ENCODE measurements at places on chromosomes 3 and 15.

- DNase-seq, result peak; percentile 48
Observed at GRCh38 chr3:30751610-30752299, 142.7 kb downstream of the GADL1 start.

DNA sequence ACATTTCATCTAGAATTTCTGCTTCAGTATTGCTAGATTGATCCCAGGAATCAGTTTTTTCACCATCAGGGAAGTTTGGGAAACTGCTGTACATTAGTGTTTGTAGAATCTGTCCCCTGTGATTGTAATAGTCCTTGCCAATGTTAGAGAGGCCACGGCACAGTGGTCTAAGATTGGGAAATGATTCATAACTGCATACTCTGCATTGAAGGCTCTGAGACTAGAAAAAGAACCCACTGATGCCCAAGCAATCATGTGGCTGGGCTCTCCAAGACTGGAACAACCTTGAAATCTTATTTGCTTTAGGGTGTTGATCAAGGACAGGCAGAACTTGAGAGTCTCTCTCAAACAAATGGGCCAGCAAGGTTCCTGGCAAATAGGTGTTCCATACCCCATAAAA, 245.6 kb upstream of the LRTM1 start:
- no peak for DNase-seq

- no peak for DNase-seq
Observed at GRCh38 chr15:51117270-51117669, 22.6 kb upstream of the TNFAIP8L3 start.

DNA sequence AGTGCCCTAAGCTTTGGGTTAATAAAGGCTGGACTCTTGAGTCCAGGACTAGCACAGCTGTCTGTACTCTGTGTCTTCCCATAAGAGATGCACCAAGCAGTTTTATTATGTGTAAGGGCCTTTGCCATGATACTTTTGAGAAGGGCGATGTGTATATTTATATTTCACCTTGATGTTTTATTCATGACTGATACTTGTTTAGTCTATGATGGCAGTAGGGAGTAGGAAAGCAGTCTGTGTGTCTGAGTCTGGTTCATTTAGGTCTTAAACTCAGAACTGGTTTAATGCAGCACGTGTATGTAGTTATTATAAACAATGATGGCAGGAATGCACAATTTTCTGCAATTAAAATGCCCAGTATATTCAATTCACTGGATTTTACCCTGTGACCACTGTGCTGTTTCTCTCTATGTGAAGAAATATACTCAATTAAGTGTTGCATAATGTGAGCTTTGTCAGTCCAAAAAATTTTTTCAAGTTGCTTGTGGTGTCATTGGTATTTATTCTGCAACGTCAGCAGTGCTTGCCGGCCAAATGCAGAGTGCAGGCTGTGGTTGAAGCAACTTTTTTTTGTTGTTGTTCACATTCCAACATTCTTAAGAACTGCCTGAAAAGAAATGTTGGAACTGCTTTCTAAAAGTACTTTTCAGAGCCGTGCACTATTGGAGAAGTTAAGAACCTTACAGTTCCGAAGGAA, 423.7 kb upstream of the SEMA6D start:
- DNase-seq, result peak; percentile 45

DNA sequence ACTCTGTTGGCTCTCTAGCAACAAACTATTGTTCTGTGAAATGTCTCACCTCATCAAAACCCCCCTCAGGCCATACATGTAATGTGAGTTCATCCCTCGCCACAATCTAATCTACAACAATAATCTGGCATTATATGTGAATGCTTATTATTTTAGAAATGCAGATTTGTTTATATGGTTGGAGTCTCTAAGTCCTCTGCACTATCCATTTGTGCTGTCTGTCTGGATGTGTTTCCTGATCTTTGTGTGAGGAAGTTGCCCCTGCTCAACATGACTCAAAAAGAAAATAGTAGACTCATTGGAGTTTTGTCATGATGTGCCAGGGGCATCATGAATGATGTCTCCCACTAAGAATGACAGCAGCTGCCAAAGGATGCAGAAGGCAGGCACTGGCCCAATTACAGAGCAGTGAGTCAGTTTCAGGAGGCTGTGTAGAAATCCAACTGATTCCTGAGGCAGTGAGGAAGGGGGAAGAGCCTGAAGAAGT, 161.6 kb upstream of the PDZRN3 start:
- DNase-seq, result no peak

GRCh38 chr3:4749567-4750002, 229.7 kb upstream of the BHLHE40 start:
- no peak for DNase-seq

- DNase-seq, result peak; percentile 25
Observed at GRCh38 chr3:62601238-62602070, 228.1 kb upstream of the FEZF2 start.

DNA sequence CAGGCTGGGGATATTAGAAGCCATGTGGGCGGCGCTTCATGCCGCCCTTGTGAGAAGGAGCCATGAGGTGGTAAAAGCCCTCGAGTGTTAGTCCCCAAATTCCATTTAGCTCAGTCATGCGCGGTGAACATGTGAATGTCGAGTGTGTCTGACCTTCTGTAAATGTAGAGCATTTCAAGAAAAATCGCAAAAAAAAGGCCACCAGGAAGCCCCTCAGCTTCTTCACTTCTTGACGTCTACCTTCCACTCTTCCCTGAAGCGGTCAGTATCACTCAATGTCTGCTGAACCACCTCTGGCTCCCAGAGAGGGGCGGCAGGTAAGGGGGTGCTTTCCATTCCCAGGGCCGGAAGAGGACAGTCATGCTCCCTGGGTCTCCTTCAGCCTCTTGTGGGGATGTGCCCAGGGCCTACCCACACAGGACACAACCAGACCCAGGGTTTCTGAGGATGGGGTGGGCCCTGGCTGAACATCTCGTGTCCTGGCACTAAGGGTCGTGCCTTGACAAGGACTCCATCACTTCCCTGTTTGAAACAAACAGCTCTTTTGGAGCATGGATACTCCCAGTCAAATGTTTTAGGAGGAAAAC, 274.9 kb downstream of the FAM43A start:
- no peak for DNase-seq

- DNase-seq, result no peak
Observed at GRCh38 chr3:26590919-26591484, 31.6 kb upstream of the LRRC3B start.

DNA sequence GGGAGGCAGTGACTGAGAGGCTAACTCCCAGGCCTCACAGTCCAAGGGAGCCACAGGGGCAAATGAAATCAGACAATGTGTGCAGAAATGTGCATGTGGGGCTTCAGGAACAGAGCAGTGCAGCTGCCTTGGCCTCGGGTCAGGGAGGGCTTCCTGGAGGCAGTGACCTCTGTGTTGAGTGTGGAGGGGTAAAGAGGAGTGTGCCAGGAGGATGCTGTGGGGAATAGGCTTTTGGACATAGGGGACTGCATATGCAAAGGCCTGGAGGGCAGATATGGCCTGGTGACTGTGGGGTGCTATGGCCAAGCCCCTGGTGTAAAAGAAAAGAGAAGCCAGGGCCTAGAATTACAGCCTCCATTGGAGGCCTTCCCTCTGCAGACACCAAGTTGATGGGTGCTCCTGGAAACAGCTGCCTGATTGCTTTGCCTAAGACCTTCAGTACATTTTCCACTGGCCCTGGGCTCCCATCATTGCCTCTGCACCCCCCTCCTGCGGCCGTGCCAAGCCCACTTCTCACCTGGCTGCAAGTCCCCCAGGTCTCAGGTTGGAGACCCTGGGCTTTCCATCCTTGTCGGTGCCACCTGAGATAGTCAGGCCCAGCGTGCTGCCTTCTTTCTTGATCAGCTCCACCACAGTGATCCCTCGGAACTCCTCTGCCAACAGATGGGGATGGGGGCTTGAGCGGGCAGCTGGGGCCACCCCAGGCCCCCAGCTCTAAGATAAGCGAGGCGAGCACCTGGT, 15.1 kb downstream of the GRIP2 start:
- no peak for DNase-seq

- peak; percentile 45 for DNase-seq
Observed at GRCh38 chr3:146640361-146640760, 35.2 kb upstream of the PLSCR5 start.

- peak; percentile 2 for DNase-seq
Observed at GRCh38 chr15:58010983-58011382, 54.5 kb downstream of the ALDH1A2 start.

DNA sequence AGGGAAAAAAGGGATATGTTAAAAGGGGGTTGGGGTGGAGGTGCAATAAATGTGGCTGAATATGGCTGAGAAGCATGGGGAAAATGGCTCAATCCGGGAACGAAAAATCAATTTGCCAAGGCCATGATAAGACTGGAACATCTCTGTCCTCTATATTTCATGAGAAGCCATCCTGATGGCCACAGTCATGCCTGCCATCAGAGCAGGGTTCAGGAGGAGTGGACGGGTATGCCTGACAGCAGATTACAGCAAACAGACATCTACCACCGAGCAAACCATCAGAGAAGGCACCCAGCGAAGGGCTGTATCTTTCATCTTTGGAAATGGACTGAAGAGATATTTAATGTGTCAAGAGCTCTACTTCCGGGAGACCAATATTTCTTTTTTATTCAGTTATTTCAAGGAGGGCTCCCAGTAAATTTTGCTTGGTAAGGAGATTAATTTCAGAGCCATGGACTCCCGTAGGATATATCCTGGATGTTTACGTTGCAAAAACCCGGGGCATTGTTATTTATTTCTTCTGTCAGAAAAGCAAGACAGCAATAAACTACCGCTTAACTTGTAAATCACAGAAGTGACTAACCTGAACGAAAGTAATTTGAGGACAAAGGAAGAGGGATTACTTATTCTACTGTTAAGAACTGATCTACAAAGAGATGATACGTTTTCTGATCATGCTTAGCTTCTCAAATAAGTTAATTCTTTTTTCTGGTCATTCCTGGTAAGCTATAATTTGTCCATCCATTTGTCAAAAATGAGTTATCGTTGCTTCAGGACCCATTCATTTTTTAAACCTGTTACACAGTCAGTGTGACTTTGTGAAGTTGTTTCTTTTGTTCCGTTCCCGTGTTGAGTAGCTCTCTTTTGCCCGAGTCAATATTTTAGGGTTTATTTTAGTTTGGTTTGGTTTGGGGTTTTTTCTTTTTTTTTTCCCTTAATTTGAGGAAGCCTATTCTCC, 80.6 kb upstream of the CHD2 start:
- DNase-seq, result peak; percentile 83

DNA sequence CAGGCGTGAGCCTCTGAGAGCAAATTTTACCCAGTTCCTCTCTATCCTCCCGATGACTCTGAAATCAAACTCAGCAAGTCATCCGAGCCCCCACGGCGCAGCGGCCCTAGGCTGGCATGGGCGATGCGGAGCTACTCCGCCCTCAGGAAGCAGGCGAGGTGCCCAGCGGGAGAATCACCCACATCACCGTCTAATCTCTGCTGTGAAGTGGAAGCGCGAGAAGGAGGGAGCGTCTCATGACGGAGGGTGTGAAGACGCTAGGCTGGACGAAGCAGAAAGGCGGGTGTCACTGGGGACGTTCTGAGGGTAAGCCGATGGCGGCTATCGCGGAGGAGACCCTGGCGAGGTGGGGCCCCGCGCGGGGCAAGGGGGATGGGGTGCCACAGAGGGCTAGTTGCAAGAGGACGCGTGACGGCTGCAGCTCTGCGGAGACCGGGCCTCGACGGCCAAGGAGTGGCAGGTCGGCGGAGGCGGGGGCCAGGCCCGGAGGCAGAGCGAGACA, 9.1 kb upstream of the GNAI2 start:
- peak; percentile 71 for DNase-seq

GRCh38 chr3:3201611-3202010, 22.1 kb upstream of the CRBN start:
- no peak for DNase-seq

DNA sequence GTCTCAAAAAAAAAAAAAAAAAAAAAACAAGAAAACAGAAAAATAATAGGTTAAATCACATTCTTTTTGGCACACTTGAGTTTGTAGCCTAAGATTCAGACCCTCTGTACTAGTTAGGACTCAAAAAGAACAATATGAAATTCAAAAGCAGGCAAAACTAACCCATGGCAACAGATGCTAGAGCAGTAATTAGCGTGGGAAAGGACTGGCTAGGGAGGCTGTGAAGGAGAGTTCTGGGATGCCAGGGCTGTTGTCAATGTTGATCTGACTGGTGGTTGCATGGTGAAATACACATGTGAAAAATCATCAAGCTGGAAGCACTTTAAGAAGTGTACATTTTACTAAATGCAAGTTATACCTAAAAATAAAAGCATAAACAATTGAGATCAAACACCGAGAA, 35.6 kb downstream of the KLHL6 start:
- DNase-seq, result peak; percentile 17

GRCh38 chr3:154244644-154245043, 79.6 kb downstream of the DHX36 start:
- DNase-seq, result no peak

GRCh38 chr3:149331396-149331795, 2.0 kb downstream of the TM4SF18 start:
- DNase-seq, result no peak

DNA sequence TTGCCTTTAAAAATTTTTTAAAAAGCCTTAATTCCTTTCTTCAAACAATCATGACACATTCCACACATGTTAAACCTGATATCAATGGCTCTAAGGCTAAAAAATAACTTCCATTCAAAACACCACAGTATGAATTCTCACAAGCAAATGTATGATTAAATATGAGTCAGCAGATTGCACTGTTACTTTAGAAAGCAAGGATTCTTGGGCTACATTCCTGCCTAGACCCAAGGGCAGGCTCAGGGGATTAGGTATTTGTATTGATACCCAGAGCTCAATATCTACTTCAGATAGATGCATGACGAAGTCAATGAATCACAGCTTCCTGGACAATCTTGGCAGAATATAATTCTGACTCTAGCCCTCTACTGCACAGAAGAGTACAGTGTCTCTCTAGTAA, 65.7 kb downstream of the RARB start:
- DNase-seq, result no peak

DNA sequence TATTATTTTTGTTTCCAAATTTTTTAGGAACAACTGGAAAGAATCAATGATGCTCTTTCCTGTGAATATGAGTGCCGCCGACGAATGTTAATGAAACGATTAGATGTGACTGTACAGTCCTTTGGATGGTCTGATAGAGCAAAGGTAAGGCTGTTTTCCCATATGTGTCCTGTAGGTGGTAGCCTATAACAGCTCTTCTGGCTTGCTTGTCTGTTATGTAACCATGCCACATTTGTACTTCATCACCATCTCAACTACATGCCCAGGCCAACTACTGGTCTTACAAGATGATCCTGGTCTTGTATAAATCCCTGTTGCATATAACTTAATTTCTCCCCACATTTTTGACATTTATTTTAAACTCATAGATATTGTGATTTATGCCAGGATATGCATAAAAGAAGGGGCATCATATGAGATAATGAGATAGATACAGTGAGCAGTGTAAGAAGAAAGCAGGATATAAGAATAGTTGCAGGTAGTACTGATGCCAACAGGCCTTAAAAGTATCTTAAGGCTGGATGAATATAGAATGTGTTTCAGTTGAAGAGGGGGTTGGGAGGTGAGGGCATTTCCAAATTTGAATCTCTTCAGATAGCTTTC, 20.3 kb downstream of the FAM98B start:
- DNase-seq, result peak; percentile 85

GRCh38 chr15:101018016-101018415, 98.9 kb downstream of the LRRK1 start:
- no peak for DNase-seq

Data from brain (organoid and tissue), 16 donors.